ENCODE measurements at places on chromosomes 5 and 9. TPM values are rescaled to one million over a fixed set of nuclear protein-coding genes. Genes with fewer than 3 reads are reported as not detected.

DNA sequence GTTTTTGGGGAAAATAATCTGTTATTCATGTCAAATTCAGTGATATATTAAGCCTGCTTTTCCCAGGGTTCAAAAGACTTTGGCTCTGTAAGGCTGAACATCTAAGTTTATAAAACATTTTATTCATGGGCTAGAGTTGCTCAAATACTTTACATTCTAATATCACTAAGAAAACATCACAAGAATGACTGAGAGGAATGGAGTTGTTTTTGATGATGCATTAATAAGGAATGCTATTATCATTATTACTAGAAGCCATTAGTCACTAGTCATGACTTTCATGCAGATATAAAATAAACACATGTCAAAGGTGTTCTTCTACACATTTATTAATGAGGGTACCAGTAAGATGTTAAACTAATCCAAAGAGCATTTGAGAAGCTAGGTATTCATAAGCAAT, 185.5 kb upstream of the KCNN2 start:
- DNase-seq: no peak

GRCh38 chr5:111337133-111337532, 112.9 kb downstream of the CAMK4 start:
- no peak for DNase-seq

DNA sequence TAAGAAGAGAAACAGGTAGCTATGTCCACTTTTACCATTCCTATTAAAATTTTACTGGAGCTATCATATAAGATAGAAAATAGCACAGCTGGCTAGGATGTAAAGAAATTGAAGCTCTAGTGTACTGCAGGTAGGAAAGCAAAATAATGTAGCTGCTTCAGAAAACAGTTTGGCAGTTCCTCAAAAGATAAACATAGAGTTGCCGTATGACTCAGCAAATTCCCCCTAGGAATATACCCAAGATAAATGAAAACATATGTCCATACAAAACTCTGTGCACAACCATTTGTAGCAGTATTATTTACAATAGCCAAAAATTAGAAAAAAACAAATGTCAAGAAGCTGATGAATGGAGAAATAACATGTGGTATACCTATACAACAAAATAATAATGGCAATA, 64.6 kb upstream of the SHISAL2B start:
- no peak for DNase-seq

OBP2A gene
- not detected for total RNA-seq

ERP44 gene
- total RNA-seq: 12.3 TPM

CCDC192 gene
- total RNA-seq: 2.5 TPM

LRRC14B gene
- not detected for total RNA-seq

SOHLH1 gene
- not detected for total RNA-seq

IGFBPL1 gene
- total RNA-seq: 4.6 TPM

DNA sequence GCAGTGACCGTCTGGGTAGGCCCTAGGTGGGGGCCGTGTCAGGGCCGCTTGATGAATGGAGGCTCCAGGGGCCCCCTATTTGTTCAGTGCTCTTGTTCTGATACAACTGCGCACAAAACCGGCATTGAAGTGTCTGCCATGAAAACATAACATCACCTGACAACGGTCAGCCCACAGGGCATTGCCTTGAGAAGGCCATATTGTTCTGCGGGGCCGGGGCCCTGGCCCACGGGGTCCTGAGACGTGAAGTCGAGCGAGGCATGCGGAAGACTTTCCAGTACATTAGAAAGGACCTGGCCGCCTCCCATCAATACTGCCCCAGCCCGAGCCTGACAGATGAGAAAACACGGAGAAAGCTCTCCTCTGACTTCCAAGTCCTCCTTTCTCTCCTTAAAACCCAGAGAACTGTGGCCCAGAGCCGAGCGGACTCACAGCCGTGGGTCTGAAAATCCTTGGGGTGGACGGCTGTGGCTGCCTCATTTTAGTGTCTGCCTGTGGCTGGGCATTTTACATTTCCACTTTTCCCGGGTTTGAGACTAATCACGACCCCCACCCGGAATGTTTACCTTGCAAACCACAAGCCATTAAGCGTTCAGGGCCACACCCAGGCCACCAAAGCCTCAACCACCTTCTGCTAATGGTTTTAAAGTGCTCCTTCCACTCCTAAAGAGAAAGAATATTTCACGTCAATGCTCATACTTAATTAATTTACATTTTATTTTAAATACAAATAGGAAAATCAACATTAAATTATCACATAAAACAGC, 391.0 kb upstream of the IRX2 start:
- no peak for DNase-seq

HTR4 gene
- not detected for total RNA-seq

ZFP37 gene
- 1.3 TPM for total RNA-seq

DNA sequence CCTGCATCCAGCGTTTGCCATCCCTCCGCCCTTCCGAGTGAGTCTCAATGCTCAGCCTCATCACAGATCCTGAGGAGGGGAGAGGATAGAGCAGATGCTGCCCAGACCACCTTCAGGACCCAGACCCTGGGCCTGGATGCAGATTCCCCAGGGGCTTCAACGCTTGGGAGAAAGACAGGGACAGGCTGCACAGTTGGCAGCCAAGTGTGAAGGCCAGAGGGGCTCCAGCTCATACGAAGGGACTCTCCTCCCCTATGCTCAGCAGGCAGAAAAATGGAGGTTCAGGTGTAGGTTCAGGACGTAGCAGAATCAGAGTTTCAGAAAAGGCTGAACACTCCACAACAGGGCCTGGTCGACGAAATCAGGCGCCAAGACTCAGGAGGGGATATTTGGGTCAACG, 378.5 kb upstream of the IRX1 start:
- no peak for DNase-seq

- DNase-seq: no peak
These were observed 18.4 kb upstream of the QSOX2 start for GRCh38 chr9:136264031-136264430.

SLC4A9 gene
- total RNA-seq: 0.24 TPM

DNA sequence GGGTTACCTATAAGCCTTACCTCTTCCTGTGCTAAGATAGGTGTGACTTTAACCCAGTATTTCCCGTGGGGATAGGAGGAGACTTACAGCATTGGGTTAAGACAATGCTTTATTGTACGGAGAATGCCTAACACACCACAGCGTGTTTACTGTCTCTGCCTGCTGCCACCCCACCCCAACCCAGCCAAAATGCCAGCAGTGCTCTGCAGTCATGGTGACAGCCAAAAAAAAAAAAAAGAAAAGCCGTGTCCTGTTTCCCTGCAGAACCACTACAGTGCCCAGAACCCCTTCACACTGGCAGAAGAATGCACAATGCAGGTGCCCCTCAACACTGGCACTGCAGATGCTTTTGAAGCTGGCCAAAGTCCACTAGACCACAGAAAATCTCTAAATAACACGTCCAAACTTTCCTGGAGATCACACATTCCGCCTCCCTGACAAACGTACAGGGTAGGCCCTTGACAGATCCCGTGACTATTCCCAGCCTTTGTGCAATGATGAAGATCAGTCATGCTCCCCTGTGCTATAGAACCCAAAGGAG, 102.2 kb downstream of the SERINC5 start:
- DNase-seq: peak; percentile 28

GRCh38 chr5:143148771-143149170, 254.7 kb downstream of the NR3C1 start:
- no peak for DNase-seq

DNA sequence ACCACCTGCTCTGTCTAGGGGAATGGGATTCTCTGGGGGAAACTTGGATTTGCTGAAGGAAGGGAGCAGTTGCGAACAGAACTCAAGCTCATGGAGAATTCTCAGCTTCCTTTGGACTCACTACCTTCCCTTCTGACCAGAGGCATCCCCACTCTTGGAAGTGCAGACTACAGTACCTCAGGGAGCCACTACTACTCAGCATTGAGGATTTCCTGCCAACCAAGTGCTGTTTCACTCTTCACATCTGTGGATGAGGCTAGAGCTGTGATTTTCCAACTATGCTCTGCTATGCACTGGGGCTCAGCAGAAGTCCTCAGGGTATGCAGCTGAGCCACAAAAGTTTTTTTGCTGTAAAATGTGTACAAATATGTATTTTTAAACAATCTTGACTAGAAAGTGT, 43.9 kb downstream of the MACROH2A1 start:
- DNase-seq: no peak

DNA sequence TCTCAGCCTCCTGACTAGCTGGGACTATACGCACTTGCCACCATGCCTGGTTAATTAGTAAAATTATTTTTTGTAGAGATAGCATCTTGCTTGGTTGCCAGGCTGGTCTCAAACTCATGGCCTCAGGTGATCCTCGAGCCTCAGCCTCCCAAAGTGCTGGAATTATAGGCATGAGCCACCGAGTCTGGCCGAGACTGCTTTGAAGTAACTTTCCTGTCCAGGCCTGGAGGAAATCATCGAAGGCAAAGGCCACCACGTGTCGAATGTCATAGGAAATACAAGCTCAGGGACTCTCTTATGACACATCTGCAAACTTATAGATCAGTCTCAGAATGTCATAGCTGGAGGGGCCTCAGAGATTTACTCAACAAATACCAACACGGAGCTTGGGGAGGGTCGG, 25.1 kb downstream of the RAPGEF1 start:
- DNase-seq: no peak

Data from Calu3 (cell line).